ENCODE measurements at places on chromosomes 16 and 17.

DNA sequence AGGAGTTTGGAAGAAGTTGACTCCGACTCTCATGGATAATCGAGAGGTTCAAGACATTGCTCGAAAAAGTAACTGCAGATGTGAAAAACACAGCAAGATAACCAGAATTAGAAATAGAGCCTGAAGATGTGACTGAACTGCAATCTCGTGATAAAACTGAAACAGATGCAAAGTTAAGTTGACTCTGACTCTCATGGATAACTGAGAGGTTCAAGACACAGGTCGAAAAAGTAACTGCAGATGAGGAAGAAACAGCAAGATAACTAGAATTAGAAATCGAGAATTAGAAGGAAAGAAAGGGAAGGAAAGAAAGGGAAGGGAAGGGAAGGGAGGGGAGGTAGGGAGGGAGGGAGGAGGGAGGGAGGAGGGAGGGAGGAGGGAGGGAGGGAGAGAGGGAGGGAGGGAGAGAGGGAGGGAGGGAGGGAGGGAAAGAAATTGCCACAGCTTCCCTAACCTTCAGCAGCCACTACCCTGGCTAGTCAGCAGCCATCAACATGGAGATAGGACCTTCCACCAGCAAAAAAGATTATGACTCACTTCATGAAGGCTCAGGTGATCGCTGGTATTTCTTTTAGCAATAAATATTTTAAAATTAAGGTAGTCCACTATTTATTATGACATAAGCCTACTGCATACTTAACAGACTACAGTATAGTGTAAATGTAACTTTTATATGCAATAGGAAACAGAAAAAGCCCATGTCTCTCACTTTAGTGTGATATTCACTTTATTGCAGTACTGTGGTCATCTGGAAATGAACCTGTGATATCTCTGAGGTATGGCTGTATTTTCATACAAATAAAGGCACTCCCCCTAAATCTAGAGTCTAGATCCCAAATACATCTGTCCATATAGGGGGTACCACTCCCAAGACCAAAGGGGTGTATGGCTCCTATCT lies 68.3 kb downstream of the KANSL1 start:
- no peak for DNase-seq

DNA sequence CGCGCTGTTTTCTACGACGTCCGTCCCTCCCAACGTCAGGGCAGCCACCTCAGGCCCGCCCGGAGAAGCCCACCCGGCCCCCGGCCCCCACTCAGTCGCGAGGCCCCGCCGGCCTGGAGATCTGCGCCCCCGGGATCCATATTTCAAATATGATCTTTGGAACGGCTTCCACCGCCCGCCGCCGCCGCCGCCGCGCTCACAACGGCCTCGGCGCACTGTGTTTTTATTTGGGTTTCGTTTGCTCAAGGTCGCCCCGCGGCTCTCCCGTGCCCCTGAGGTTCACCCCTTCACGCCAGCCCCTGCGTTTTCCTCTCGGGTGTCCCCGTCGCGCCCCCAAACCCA lies 4.2 kb upstream of the CBX4 start:
- DNase-seq, result no peak

DNA sequence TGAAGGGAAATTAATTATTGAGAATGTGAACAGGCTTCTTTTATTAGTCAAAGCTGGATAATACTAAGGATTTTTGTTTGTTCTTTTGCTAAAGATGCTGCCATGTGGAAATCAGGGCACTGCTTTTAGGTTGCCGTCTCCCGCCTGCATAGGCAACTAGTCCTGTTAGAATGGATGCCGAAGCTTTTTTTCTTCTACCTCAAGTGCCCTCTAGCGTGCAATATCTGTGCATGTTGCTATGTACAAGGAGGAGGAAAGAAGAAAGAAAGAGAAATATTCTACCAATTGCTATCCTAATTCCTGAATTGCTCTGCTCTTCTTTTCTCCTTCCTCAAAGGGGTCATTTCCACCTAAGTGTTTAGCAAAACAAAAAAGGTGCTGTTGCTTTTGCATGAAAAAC lies 5.2 kb upstream of the CDH8 start:
- peak; percentile 11 for DNase-seq

DNA sequence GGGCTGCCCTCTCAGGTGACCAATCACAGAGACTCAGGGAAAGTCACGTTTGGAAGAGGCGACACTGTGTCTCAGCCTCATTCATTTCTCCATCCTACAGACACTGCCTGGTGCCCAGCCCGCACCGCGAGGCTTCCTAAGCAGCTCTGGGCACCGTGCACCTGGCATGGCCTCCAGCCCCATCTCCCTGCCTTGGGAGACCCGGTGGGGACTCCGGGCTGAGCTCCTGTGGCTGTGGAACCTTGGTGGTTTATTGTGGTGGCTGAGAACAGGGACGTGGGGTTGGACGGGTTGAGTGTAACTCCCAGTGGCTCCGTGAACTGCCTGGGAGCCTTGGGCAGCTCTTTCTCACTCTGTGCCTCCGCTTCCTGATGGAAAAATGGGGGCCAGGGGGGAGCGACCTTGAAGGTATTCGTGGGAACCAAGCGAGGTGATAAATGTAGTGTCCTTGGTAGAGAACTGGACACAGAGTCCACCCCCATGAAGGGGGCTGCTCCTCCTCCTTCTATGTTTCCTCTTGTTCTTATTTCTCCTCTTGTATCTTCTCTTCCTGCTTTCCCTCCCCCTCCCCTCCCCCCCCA lies 215.4 kb downstream of the SEC14L1 start:
- DNase-seq, result no peak

DNA sequence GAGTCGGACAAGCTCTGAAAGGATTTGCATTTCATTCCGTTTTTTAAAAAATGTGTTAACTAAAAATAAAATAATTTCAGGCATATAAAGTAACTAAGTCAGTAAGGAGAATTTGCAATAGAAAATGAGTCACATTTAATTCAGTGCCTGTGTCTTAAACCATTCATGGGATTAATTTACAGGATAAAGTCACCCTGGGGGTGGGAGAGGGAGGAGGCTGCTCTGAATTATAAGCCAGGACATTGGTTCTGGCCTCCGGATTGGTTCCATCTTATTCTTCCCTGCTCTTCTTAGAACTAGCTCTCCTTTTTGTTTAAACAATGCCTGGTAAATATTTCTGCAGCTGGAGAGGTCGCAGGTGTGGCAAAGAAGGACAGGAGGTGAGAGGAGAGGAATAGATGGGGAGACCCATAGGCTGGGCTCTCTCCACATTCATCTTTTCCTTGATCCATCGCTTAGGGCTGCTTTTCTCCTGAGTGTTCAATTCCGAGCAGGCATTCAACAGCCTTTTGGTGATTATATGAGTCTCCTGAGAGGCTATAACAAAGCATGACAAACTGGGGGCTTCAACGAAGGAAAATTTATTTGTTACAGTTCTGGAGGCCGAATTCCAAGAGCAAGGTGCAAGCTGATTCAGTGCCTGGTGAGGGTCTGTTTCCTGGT lies 319.2 kb downstream of the PHKB start:
- no peak for DNase-seq

DNA sequence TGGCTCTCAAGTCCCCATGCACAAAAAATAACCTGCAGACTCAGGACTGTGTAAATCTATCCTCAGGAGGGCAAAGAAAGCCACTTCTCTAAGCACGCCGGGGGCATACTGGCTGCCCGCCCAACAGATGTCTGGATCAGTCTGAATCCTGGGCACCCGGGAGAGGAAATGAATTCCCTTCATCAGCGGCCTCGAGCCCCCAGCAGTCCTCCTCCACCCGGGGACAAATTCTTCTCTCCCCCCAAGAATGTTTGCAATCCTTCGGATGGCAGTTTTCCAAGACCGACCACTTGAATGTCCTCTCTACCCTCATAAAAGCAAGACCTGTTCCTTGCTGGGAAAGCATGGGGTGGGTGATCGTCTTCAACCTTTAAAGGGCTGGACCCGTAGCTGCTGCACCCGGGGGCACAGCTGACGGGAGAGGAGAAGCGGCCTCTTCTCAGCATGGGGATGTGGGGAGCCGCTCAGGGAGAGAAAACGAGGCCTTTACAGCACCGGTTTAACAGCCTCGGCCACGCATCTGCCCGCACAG lies 9.4 kb upstream of the MAP2K3 start:
- DNase-seq, result no peak

DNA sequence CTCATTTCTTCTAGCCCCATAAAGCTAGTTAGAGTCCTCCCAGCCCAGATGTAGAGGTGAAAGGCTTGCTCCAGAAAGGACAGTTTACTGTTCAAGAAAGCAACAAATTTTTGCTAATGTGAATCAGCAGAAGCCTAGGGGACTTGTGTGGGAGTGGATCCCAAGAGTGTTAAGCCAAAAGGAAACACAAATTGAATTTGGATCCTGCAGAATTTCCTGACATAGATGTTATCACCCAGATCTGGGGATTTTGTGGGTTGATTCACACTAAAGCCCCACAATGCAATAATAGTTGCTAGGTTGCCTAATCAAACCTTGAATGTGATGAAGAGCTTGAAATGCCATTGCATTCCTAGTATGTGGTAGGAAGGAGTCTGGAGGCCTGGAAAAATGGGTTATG lies 135.2 kb upstream of the HS3ST3A1 start:
- no peak for DNase-seq

DNA sequence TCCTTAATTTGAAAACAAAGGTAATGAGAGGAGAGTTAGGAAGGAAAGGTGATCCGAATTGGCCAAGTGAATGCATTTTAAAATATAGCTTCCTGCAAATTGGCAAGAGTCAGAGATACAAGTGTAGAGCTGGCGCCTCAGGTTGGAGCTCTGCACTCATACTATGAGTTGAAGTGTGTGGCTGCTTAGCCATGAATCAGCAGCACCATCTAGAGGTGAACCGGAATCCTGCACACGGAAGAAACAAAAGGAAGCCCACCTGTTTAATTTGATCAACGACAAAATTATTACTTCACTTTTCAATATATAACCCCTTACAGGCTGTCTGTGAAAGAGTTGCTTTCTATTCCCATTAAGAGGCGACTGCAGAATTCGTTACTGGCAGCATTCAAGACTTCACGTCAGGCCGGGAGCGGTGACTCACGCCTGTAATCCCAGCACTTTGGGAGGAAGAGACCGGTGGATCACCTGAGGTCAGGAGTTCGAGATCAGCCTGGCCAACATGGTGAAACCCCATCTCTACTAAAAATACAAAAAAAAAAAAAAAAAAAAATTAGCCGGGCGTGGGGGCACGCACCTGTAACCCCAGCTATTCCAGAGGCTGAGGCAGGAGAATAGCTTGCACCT lies 1253.7 kb upstream of the CDH8 start:
- no peak for DNase-seq

DNA sequence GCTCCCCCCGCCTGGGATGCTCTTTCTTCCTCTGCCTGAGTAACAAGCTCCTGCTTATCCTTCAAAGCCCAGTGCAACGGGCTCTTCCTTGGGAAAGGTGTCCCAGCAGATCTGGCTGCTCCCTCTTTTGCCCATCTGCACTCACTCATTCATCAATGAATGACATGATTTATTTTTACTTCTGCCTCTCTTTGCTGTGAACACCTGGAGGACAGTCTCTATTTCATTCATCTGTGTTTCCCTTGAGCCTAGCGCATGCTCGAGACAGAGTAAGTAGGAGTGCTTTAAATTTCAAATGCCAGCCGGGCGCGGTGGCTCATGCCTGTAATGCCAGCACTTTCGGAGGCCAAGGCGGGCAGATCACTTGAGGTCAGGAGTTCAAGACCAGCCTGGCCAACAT lies 22.0 kb upstream of the GINS2 start:
- DNase-seq, result no peak

- no peak for DNase-seq
Measured at GRCh38 chr16:23575834-23576233, 18.3 kb downstream of the UBFD1 start.

- no peak for DNase-seq
Measured at GRCh38 chr16:57999366-57999970, 1.0 kb downstream of the ZNF319 start.
